ENCODE measurements at places on chromosomes 11 and 22.

DNA sequence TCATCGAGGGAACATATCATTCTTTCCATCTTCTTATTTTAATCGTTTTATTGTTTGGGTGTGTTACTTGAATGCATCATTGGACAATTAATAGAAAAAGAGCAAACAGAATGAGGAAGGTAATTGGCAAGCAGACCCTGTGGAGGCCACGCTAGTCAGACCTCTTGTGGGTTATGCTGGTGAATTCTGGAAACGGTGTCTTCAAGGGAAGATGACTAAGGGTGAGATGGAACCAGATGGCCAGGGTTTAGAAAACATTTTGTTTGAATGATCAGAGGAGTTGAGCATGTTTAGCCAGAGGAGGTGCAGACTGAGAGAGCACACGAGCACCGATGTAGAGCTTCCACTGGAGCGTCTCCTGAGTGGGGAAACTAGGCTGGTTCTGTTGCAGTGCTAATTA lies 8.5 kb downstream of the ST14 start:
- no peak for DNase-seq

DNA sequence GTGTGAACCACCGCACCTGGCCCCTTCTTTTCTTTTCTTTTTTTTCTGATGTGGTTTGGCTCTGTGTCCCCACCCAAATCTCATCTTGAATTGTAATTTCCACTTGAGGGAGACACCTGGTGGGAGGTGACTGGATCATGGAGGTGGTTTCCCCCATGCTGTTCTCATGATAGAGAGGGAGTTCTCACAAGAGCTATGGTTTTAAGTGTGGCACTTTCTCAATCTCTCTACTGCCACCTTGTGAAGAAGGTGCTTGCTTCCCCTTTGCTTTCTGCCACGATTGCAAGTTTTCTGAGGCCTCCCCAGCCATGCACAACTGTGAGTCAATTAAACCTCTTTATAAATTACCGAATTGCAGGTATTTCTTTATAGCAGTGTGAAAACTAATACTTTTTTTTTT lies 4.9 kb upstream of the TCN2 start:
- DNase-seq: no peak

- DNase-seq: no peak
Observed at GRCh38 chr11:43035086-43035485, 276.7 kb upstream of the API5 start.

GRCh38 chr11:72069200-72069599 lies 11.1 kb downstream of the NUMA1 start:
- no peak for DNase-seq

DNA sequence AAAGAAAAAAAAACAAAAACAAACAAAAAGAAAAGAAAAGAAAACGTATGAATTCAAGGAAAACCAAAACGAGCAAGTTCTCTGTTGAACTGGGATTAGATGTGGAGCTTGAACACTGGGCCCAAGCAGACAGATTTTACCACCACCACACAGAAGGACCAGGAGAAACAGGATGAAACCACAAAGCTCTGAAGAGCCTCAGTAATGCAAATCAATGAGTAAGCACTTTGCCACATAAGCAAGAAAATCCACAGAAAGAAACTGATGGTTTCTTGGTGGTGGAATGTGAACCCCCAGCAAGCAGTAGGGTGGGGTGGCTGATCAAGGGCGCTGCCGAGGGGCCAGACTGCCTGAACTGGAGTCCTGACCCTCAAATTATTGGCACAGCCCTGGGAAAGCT lies 50.9 kb upstream of the NFRKB start:
- DNase-seq: no peak

DNA sequence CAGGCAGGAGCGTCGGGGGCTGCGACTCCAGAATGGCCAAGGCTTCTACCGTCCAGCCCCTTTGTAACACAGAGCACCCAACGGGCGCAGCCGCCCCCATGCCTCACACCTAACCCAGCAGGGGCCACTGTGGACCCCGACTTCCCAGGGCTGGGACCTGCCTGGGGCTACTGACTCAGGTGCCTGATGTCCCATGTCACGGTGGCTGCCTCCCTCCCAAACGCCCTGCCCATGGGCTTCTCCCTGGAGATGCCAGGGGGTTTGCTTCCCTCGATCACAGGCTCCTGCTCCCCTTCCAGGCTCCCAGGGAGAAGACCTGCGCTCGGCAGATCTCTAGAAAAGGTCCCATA lies 84.0 kb downstream of the MYEOV start:
- DNase-seq: no peak

GRCh38 chr11:13939961-13940906 lies 22.3 kb upstream of the SPON1 start:
- peak; percentile 86 for DNase-seq

- DNase-seq: no peak
Observed at GRCh38 chr11:38156495-38157146, 1558.6 kb upstream of the RAG2 start.

GRCh38 chr11:124841201-124841600 lies 24.0 kb upstream of the ROBO3 start:
- no peak for DNase-seq

DNA sequence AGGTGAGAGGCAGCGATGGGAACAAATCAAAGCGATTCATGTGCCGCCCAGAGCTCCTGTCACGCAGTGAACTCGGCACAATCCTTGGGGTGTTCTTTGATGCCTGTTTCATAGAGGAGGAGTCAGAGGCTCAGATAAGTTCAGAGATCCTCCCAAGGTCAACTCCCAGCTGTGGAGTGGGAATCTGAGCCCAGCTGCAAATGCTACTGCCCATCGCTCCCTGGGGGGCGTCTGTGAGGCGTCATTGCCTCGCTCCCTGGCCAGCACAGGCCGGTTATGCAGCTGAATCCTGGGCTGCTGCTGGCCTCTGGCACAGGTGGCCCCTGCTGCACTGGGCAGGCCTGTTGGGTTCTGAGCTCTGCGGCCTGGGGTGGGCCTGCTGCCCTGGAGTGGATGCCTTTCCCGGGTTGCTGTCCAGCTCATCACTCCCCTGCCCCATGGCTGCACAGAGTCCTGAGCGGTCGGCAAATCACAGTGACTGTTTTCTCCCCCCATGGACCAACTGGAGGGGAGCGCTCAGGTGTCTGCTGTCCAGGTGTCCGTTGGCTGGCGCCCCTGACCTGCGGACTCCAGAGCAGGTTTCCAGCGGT lies 36.3 kb upstream of the SHISAL1 start:
- DNase-seq: no peak

DNA sequence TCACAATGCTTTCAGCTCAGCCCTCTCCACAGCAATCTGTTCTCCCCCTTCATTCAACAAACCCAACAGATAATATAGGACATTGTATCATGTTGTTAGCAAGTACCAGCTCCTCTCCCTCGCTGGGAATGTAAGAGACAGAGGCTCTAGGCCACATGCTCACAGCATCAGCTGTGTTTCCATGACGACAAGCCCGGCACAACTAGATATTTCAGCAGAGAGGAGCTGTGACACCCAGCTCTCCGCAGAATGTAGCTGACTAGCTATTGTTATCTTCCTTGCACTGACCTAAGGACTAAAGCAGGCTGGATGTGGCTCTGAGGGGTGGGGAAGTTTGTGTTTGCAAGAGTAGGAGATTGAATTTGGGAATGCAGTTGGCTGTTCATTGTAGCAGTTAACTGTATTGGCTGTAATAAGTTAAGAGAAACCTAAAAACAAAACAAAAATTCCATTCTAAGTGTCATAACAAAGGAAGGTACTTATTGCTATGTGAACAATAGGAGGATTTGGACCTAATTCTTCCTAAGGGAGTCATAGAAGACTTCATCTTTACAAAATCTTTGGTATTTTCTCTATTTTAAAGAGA lies 28.0 kb upstream of the RRAS2 start:
- no peak for DNase-seq

DNA sequence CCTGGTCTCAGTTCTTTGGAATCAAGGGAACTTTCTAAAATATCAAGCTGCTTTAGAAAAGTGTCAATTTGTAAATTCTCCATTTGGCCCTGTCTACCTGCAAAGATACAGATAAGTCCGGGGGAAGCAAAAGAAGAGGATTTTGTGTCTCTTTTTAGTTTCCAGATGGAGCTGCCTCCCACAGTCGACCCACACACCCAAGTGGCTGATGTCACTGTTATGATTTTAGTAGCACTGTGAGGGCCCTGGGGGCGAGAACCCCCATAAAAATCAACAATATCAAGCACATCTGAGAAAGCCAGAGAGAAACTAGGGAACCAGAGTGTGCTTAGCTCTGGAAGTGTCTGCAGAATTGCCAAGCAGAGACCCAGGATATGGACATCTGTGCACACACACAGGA lies 212.7 kb downstream of the LARGE1 start:
- no peak for DNase-seq

- DNase-seq: no peak
Observed at GRCh38 chr11:69287968-69288882, 5.7 kb upstream of the MYEOV start.

DNA sequence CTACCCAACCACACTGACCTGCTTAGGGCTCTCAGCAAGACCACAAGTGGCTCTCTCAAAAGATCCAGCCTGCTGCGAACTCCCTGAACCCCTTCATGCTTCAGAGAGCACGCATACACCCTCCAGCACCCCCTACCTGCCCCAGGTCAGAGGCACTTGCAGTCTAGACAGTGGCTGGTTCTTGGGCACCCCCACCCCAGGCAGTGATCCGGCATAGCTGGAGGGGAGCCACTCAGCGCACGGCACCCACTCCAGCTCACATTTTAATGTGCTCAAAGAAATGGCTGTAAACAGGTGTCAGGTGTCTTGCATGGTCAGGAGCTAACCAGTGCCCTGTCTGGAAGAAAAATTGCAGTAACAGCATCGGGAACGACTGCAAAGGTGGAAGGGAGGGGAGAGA lies 140.8 kb downstream of the PKNOX2 start:
- no peak for DNase-seq

DNA sequence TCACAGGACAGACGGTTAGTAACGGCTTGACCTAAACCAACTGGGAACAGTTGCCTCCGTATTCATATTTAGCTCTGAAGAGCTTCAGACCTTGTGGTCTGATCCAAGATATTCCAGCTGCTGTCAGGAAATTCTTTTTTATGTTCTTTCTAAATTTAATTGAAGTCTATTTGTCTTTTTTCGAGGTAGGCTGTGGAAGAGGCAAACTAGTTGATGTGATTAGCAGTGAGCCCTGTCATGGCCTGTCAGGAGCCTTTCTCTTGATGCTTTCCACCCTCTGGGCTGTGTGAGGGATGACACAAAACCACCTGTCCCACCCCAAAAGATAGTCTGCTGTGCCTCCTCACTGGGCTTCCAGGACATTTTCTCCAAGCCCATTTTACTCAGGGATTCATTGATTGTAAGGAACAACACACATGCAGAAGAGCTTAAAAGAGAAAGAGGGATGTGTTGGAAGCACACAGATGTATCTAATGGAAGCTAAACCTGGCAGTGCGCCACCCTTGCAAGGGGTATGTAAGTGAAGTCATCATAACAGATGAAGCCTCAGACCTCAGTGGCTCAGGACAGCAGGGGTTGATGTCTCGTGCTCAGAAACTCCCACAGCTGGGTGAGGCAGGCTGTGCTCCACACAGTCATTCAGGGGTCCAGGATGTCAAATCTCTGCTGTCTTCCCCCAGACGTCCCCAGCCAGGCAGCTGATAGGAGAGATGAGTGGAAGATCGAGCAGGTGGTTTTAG lies 170.0 kb downstream of the NCAM1 start:
- no peak for DNase-seq

- no peak for DNase-seq
Observed at GRCh38 chr22:47659467-47660223, 897.2 kb downstream of the TBC1D22A start.

- no peak for DNase-seq
Observed at GRCh38 chr11:66326261-66327111, 9.6 kb upstream of the CD248 start.

DNA sequence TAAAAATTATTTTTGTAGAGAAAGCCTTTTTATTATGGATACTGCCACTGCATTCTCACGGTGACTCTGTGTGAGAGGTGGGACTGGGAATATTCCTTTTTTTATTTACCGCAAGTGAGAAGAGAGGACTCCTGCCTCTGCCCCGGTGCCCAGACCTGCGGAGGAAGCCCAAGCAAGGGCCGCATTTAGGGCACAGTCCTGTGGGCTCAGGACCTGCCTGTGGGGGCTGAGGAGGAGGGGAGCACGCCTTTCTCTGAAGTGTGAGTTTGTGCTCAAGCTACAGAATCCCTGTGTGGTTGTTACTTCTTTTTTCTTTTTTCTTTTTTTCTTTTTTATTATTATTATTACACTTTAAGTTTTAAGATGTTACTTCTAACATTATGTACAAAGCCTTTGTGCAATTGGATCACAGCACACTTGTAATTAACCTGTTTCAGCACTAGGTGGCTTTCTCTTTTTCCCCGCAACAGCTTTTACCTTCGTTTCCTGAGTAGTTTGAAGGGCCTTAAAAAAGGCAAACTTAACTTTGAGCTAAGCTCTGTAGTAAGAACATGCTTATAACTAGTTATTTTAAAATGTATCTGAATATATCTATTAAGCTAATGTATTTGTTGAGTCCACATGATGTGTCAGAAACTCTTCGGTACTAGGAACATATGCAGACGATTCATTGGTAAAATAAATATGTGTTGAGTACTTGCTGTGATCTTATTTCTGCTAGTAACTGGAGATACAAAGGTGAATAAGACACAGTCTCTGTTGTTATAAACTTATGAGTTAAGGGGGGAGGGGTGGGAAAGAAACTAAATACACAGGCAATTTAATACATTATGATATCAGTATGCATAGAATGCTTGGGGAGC lies 18.3 kb downstream of the AMOTL1 start:
- peak; percentile 52 for DNase-seq

DNA sequence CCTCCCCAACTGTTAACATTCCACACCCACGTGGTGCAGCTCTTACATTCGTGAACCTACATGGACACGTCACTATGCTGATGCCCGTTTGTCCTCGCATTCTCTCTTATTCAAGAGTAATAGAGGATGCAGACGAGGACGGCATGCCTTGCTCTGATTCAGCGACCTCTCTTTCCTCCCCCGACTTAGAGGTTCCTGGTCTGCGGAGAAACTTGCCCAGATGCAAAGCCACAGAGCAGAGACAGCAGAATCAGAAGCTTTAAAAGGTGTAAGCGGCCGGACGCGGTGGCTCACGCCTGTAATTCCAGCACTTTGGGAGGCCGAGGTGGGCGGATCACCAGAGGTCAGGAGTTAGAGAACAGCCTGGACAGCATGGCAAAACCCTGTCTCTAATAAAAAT lies 288.0 kb downstream of the NTM start:
- DNase-seq: no peak

- DNase-seq: no peak
Observed at GRCh38 chr11:5281596-5281995, 11.9 kb upstream of the HBE1 start.

DNA sequence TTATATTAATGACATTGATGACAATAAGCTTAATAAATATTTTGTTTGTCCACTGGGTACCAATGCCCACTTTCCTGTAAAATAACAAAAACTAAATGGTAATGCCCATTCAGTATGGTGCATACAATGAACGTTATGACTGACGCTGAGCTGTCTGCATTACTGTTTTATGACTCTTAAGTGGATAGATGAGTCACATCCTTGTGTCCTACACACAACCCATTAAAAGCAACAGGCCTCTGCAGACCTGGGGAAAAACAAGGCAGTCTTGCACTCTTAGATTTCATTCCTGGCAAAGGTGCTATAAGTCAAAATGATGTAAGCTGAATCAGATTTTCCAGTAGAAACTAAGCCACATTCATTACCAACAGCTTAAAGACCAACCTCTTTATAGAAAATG lies 176.3 kb upstream of the TMEM45B start:
- DNase-seq: no peak

GRCh38 chr22:21857481-21857914 lies 9.9 kb downstream of the MAPK1 start:
- no peak for DNase-seq

GRCh38 chr11:131288521-131289091 lies 81.8 kb upstream of the NTM start:
- DNase-seq: no peak

Measured in naive thymus-derived CD4-positive, alpha-beta T cell (primary cell).